ENCODE measurements at places on chromosomes 5 and 9. TPM values are rescaled to one million over a fixed set of nuclear protein-coding genes. Genes with fewer than 3 reads are reported as not detected.

ANKRD31 gene
- 0.94 TPM for total RNA-seq

SLC9A3 gene
- total RNA-seq = 1.6 TPM

ADAMTSL1 gene
- total RNA-seq = 44.1 TPM

FAM120AOS gene
- total RNA-seq = 36.6 TPM

NACC2 gene
- total RNA-seq = 6.3 TPM

RAD17 gene
- 30.0 TPM for total RNA-seq

CARD19 gene
- 17.5 TPM for total RNA-seq

MSX2 gene
- not detected for total RNA-seq

PDZD2 gene
- 47.3 TPM for total RNA-seq

SLC6A18 gene
- not detected for total RNA-seq

MUSK gene
- total RNA-seq = 0.31 TPM

NSA2 gene
- 54.1 TPM for total RNA-seq

CMYA5 gene
- 2.5 TPM for total RNA-seq

TSLP gene
- not detected for total RNA-seq

PKD2L2 gene
- not detected for total RNA-seq

PCDHGB7 gene
- 43.5 TPM for total RNA-seq

PFN3 gene
- 1.6 TPM for total RNA-seq

CDK9 gene
- total RNA-seq = 66.7 TPM

TOR1A gene
- 29.1 TPM for total RNA-seq

ZNF608 gene
- 121 TPM for total RNA-seq

ERAP2 gene
- 6.6 TPM for total RNA-seq

TAF11L5 gene
- not detected for total RNA-seq

C5orf52 gene
- total RNA-seq = not detected

CCL28 gene
- total RNA-seq = 0.94 TPM

PLCXD3 gene
- 9.1 TPM for total RNA-seq

SLC46A2 gene
- not detected for total RNA-seq

FOXD4L4 gene
- total RNA-seq = 1.6 TPM

GALNT12 gene
- 1.9 TPM for total RNA-seq

NOL8 gene
- 29.7 TPM for total RNA-seq

TERT gene
- total RNA-seq = not detected

ARID3C gene
- total RNA-seq = 0.63 TPM

SLC45A2 gene
- total RNA-seq = 2.5 TPM

ECM2 gene
- total RNA-seq = 2.2 TPM

LCN10 gene
- total RNA-seq = not detected

SH3TC2 gene
- 1.6 TPM for total RNA-seq

HAVCR2 gene
- 5.0 TPM for total RNA-seq

PROB1 gene
- 0.94 TPM for total RNA-seq

GRIN1 gene
- 63.5 TPM for total RNA-seq

TLE1 gene
- total RNA-seq = 63.2 TPM

Data from parietal lobe (tissue), 2 donors.